ENCODE measurements at places on chromosomes 11 and 22.

DNA sequence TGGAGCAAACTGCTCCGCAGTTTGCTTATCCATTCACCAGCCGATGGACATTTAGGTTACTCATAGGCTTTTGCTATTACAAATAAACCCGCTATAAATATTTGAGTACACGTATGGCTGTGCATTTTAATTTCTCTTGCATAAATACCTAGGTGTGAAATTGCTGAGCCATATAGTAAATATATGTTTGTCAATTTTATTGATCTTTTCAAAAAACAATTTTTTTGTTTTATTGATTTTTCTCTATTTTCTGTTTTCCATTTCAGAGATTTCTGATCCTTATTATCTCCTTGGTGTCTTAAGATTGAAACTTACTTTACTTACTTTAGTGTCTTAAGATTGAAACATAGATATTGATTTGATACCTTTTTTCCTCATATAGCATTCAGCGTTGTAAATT is 4.5 kb downstream of the ZNF74 start:
- DNase-seq = no peak

DNA sequence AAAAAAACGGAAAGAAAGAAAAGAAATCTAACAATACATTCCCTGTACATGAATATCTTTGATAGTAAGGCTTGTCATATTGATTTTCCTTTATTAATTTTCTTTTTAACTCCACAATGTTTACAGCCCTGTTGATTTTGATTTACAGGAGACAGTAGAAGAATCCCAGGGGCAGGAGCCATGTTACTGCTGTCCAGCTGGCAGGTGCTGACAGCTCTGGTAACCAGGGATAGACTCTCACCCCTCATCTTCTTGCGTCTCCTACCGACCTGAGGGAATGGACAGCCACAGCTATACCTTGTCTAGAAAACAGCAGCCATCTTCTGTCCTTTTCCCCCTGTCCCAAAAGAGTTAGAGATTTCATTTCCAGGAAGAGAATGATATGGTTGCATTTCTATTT is 37.4 kb downstream of the PRDM10 start:
- DNase-seq = no peak

GRCh38 chr11:2908130-2908529 is 21.1 kb downstream of the PHLDA2 start:
- DNase-seq = no peak

- no peak for DNase-seq
These were observed 140.4 kb downstream of the PARVA start for GRCh38 chr11:12517741-12518140.

DNA sequence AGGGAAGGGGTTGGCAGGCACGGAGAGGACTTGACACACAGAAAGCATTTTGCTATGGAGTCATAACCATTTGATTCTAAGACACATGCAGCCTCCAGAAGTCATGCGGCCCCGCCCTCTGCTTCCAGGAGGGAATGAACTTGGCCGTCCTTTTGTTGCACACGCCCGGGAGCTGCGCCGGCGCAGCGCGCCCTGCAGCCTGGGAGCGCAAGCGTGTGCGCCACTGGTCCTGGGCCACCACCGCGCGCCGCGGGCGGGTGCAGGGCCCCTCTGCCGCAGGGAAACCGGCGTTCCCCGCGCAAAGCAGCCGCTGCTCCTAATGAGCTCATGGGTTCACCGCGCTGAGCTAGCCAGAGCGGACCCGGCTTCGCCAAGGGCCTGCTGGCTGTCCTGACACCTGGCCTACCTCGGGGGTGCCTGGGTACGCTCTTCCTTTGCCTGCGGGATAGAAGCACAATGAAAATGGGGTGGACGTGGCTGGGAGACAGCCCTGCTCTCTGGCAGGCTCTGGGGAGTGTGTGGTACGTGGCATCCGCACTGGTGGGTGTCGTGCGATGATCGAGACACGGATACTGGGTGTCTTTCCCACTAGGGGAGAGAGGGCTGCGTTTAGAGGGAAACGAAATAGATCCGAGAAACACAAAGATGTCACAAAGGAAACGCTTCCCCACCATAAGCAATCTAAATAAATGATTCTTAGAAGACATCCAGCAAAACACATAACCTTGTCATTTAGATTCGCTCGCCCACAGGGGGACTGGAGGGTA is 669 bp downstream of the MICAL3 start:
- DNase-seq = no peak

DNA sequence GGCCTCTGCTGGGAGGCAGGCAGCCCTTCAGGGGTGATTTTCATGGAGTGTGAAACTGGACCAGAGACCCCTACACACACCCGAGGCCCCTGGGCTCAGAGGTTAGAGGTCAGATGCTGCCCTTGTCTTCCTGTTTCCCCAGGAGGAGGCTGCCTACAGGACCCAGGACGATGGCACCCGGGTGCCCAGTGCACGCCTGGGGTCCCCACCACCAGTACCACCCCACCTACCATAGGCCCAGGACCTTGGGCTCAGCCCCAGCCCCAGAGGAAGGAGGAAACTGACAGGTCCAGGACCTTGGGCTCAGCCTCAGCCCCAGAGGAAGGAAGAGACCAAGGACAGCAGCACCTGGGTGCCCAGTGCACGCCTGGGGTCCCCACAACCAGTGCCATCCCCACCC is 79.2 kb downstream of the BRD1 start:
- DNase-seq = no peak

- DNase-seq = no peak
These were observed 93.1 kb downstream of the TP53I11 start for GRCh38 chr11:44857490-44858090.

- no peak for DNase-seq
These were observed 11.0 kb upstream of the EHF start for GRCh38 chr11:34609850-34610249.

DNA sequence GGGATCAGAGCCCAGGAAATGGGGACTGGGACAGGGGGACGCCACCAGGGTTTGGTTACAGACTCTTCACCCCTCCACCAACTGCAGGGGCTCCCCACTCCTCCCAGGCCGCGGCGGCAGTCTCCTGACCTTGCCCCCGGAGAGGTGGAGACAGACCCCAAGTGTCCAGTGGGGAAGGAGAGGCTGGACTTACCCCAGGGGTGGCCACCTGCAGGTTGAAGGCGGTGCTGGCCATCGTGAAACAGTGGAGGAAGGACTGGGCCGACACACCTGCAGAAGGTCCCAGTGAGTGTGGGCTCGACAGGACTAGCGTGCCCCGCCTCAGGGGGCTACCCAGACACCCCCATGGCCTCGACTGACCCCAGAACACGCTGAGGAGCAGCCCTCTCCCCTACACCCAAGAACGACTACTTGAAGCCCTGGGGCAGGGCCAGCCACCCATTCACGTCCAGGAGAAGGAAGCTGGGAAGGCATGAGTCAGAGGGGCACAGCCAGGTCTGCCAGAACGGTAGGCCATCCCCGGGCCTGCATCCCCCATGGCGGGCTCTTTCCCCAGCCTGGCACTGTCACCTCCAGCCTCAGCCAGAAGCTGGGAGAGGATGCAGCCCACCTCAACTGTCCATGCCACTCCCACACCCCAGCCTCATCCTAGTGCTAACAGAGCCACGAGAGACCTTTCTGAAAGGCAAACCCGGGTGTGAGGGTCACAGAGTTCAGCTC is 2.3 kb downstream of the GATD1 start:
- no peak for DNase-seq

DNA sequence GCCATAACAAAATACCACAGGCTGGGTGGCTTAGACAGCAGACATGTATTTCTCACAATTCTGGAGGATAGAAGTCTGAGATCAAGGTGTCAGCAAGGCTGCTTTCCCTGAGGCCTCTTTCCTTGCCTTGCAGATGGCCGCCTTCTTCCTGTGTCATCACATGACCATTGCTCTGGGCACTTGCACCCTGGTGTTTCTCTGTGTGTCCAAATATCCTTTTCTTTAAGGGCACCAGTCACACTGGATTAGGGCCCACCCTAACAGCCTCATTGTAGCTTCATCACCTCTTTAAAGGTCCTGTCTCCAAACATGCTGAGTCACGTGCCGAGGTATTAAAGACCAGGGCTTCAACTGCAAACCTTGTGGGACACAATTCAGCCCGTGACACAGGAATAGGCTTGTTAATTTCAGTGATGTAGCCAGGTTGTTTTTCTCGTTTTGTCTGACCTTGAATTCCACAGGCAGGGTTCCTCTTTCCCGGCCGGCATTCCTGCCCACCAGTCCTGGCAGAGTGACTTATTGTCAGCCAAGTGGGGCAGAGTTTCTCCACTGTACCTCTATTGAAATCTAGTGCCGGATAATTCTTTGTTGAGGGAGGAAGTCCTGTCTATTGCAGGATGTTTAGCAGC is 100.1 kb downstream of the KCNQ1OT1 start:
- no peak for DNase-seq

- no peak for DNase-seq
These were observed 44.3 kb downstream of the OR4D9 start for GRCh38 chr11:59555601-59556114.

DNA sequence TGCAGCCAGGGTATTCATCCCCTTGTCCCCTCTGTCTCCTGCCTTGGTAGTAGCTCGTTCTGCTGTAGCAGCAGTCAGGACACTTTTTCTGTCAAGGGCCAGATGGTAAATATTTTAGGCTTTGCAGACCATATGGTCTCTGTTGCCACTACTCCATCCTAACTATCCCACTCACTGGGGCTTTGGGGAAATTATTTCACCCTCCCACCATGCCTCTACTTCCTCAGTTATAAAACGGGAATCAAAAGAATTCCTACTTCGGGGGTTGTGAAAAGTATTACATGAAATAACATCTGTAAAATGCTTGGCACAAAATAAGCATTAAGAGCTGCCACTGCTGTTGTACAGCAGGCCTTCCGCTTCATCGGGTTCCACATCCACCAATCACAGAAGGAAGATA is 89.9 kb upstream of the LDLRAD3 start:
- DNase-seq = no peak

DNA sequence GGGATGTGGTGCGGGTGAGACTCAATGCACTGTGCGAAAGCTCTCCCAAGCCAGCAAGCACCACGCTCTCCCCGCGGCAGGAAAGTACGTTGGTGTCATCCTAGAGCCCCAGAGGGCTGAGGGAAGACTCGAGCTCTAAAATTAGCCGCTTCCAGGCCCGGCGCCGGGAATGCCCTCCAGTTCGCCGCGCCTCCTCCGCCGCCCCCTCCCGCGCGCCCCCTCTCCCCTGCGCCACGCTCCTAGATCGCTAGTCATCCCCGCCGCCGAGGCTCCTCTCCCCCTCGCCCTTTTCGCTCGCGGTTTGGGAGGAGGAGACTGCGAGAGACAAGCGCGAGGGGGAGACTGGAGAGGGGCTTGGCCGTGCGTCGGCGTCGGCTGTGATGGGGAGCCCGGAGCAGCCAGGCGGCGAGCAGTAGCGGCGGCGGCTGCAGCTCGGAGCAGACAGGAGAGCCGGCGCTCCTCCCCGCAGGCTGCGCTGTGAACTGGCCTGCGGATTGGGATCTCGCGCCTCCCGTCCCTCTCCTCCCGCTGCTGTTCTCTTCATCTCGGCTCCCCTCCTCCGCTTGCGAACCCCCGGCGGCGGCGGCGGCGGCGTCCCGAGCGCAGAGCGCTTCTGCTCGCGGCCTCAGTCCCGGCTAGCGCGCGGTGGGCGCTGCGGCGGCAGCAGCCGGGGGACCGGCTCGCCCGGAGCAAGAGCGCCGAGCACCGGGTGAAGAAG is at the start of gene FAT3:
Gene FAT3 (plus strand): TSS at position 412 of the 718 bp plus-strand sequence. CDS start 127,295 bp downstream, outside the sequence.
- DNase-seq = no peak

DNA sequence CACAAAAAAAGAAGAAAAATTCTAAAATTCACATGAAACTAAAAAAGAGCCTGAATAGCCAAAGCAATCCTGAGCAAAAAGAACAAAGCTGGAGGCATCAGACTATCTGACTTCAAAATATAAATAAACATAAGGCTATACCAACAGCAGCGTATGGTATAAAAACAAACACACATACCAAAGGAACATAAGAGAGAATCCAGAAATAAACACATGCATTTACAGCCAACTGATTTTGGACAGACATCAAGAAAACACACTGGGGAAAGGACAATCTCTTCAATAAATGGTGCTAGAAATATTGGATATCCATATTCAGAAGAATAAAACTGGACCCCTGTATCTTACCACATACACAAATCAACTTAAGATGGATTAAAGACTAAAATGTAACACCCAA is 2.8 kb upstream of the MTMR2 start:
- no peak for DNase-seq

- no peak for DNase-seq
These were observed 3.7 kb downstream of the SCO2 start for GRCh38 chr22:50521710-50522109.

GRCh38 chr11:67491276-67492068 is 8.6 kb downstream of the AIP start:
- DNase-seq = no peak

DNA sequence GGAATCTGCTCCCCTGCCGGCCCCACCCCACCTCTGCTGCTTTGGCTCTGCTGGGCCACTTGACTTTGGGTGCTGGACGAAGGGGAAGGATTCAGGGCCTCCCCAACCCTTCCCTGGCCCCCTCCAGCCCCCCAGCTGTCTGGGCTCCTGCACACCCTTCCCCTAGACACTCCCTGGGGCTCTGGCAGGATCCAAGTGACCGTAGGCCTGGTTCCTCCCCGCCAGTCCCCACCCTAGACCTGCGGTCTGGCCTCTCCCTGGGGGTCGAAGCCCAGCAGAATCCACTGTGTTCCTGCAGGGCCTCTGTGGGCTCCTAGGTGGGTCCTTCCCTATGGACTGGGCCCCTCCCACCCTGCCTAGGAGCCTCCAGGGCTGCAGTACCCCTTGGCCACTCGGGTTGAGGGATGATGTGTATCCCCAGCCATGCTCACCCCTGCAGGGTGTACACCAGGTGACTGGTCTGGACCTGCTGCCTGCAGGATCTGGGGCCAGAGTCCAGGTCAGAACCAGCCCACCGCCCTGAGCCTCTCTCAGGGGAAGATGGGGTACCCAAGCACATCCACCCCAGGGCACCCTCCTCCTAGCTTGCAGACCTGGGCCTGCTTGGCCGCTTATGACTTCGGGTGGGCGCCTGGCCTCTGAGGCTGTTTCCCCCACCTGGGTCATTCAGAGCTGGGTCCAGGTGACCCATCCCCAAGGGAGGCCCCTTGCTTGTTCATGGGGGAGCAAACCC is 5.6 kb downstream of the PIM3 start:
- no peak for DNase-seq

DNA sequence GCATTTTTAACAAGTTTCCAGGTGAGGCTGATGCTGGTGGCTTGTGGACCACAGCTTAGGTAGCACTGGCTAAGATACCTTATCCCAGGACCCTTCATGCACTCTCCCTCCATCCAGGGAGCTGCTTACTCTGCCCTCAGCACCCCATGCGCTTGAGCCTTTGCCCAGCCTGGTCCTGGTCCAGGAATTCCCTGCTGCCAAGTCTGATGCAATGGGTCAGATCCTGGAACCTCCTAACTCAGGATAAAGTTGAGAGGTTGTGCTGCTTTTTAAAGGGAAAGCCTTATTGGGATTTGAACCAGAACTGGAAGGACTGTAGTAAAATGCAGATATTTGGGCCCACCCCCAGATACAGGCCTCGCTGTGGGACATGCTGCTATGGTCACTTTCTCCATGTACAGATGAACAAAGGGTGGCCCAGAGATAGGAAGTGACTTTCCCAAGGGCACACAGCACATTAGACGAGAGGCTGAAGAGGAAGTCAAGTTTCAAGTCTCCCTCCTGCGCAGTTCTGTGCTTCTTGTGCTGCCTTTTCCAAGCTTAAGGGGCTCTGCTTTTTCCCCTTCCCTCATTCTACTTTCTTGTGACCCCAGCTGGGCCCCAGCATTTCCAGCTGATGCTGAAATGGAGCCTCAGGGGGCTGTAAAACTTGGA is 824 bp upstream of the LGALS12 start:
- DNase-seq = no peak

Data from stimulated activated CD8-positive, alpha-beta memory T cell treated with anti-CD3 and anti-CD28 coated beads, Interleukin-4, amount 100 ng/mL, for 1 hour (primary cell).